ENCODE measurements at places on chromosomes 7 and 10. TPM values are rescaled to one million over a fixed set of nuclear protein-coding genes. Genes with fewer than 3 reads are reported as not detected.

Gene NCF1
- polyA plus RNA-seq, result not detected

Gene NEURL1
- 0.12 TPM for polyA plus RNA-seq

Gene KNDC1
- 0.11 TPM for polyA plus RNA-seq

Gene COBL
- polyA plus RNA-seq, result 0.07 TPM

Gene FGF8
- not detected for polyA plus RNA-seq

Gene FXYD4
- polyA plus RNA-seq, result not detected

Gene HELLS
- polyA plus RNA-seq, result 18.3 TPM

Gene ZNF804B
- not detected for polyA plus RNA-seq

Gene C10orf88
- polyA plus RNA-seq, result 9.2 TPM

Gene SPDYE1
- not detected for polyA plus RNA-seq

Gene RBM28
- 22.9 TPM for polyA plus RNA-seq

Gene C10orf90
- 0.19 TPM for polyA plus RNA-seq

Gene SLC13A1
- not detected for polyA plus RNA-seq

Gene NPFFR1
- not detected for polyA plus RNA-seq

Gene AGAP9
- polyA plus RNA-seq, result 3.2 TPM

Gene METTL27
- 2.1 TPM for polyA plus RNA-seq

Gene ASB10
- not detected for polyA plus RNA-seq

Gene EPO
- not detected for polyA plus RNA-seq

Gene TUBAL3
- not detected for polyA plus RNA-seq

Gene EMX2
- not detected for polyA plus RNA-seq

Gene IL2RA
- polyA plus RNA-seq, result not detected

Gene NKX2-3
- polyA plus RNA-seq, result not detected

Gene FKBP6
- not detected for polyA plus RNA-seq

Gene NANOS1
- 1.1 TPM for polyA plus RNA-seq

Gene NPC1L1
- 0.09 TPM for polyA plus RNA-seq

Gene SPDYE3
- not detected for polyA plus RNA-seq

Gene GARIN1A
- polyA plus RNA-seq, result 0.46 TPM

Gene C7orf25
- 5.9 TPM for polyA plus RNA-seq

Gene CTAGE4
- polyA plus RNA-seq, result not detected

Gene NXPH1
- not detected for polyA plus RNA-seq

Gene EGFR
- 62.7 TPM for polyA plus RNA-seq

Gene ATOH7
- polyA plus RNA-seq, result 0.08 TPM

Gene OR9A2
- polyA plus RNA-seq, result not detected

Gene GNAT3
- polyA plus RNA-seq, result not detected

Gene MEOX2
- 0.28 TPM for polyA plus RNA-seq

Gene SPDYE5
- not detected for polyA plus RNA-seq

Gene TMEM184A
- polyA plus RNA-seq, result 0.05 TPM

Gene LRGUK
- polyA plus RNA-seq, result 0.08 TPM

Gene BMS1
- polyA plus RNA-seq, result 7.8 TPM

Gene NUPR2
- polyA plus RNA-seq, result not detected

Gene GRK5
- 26.9 TPM for polyA plus RNA-seq

Gene NYAP1
- 0.09 TPM for polyA plus RNA-seq

Gene CRYGN
- 0.02 TPM for polyA plus RNA-seq

Gene GSTO2
- 5.9 TPM for polyA plus RNA-seq

Gene ACBD7
- polyA plus RNA-seq, result 0.42 TPM

Gene PRSS2
- not detected for polyA plus RNA-seq

Gene PRKAR2B
- 6.5 TPM for polyA plus RNA-seq

Gene SPDYE6
- polyA plus RNA-seq, result not detected

Gene KLF6
- polyA plus RNA-seq, result 105 TPM

Gene MYOZ1
- polyA plus RNA-seq, result 0.12 TPM

Gene ENTPD1
- polyA plus RNA-seq, result 0.47 TPM
